ENCODE measurements at places on chromosomes 5 and 9.

DNA sequence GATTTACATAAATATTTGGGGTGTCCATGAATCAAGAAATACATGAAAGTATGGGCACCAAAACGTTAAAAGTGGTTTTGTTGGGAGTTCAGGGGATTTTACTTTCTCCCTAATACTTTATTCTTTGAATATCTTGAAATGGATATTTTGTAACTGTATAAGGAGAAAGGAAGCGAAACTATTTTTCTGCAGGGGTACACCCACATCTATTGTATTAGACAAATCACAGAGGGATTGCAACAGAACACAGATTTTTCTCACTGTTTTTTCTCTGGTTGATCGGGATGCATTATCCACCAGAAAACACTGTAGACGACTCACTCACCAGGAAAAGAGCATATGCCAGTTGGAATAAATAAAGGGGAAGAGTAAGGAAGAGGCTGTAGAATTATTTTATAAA is 1.2 kb upstream of the RABGAP1 start:
- no peak for DNase-seq

- DNase-seq, result no peak
These were observed 2.6 kb downstream of the CLPTM1L start for GRCh38 chr5:1342268-1342667.

- no peak for DNase-seq
These were observed 811.2 kb downstream of the BRINP1 start for GRCh38 chr9:118558026-118558425.

GRCh38 chr5:108339220-108339619 is 42.7 kb downstream of the FBXL17 start:
- DNase-seq, result no peak

DNA sequence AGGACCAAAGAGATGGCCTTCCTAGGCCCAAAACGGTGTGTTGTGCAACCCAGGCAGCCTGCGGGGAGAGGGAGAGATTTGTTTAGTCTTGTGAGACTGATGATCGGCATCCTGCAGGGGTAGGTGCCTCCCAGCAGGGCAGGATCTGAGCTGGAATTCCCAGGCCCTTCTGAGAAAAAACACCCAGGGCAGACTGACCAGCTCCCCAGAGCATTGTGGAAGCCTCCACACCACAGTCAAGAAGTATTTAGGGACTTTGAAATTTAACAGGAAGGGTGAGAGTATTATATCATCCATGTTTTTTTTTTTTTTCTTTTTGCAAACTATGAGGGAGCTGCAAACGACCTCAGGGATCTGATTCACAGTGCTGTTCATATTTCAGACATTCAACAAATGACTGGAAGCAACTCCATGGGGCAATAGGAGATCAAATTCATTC is 104.5 kb upstream of the LHFPL2 start:
- no peak for DNase-seq

DNA sequence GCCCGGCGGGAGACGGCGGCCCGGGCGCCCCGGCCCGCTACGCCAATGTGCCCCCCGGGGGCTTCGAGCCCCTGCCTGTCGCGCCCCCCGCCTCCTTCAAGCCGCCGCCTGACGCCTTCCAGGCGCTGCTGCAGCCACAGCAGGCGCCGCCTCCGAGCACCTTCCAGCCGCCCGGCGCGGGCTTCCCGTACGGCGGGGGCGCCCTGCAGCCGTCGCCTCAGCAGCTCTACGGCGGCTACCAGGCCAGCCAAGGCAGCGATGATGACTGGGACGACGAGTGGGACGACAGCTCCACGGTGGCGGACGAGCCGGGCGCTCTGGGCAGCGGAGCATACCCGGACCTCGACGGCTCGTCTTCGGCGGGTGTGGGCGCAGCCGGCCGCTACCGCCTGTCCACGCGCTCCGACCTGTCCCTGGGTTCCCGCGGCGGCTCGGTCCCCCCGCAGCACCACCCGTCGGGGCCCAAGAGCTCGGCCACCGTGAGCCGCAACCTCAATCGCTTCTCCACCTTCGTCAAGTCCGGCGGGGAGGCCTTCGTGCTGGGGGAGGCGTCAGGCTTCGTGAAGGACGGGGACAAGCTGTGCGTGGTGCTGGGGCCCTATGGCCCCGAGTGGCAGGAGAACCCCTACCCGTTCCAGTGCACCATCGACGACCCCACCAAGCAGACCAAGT is 723 bp downstream of the SNX18 start:
- no peak for DNase-seq

- DNase-seq, result no peak
These were observed 87.3 kb downstream of the NTNG2 start for GRCh38 chr9:132249123-132249522.

DNA sequence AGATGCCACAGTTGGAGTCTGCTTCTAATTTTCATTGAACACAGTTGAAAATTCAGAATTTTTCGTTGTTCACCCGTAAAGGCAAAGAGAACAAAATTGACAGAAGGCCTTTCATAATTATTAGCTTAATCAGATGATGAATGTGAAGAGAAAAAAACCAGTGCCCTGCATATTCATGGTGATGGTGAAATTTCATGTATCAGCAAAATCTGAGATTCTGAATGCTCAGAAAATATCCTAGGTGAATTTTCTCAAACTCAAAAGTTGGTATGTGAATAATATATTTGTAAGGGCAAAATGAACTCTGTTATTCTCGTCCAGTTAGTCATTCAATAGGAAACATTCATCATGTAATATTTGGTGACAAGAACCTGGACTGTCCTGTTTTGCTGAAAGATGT is 135.9 kb upstream of the DHFR start:
- no peak for DNase-seq

DNA sequence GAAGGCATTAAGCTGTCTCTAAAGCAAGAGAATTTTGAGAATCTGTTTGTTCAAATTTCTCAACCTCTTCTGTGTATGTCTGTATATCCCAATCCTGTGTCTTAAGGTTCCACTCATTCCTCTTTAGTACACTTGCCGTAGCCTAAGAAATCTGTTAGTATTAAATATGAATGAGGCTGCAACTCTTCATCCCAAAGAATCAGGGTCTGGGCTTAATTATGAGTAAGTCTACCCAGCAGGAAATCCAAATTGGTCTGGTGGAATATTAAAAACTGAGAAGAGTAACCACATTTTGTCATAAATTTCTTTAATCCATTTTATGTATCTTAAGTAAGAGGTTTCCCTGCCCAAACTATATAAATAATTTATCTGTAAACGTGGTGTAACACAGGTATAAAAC is 1171.2 kb downstream of the CDH12 start:
- DNase-seq, result no peak

DNA sequence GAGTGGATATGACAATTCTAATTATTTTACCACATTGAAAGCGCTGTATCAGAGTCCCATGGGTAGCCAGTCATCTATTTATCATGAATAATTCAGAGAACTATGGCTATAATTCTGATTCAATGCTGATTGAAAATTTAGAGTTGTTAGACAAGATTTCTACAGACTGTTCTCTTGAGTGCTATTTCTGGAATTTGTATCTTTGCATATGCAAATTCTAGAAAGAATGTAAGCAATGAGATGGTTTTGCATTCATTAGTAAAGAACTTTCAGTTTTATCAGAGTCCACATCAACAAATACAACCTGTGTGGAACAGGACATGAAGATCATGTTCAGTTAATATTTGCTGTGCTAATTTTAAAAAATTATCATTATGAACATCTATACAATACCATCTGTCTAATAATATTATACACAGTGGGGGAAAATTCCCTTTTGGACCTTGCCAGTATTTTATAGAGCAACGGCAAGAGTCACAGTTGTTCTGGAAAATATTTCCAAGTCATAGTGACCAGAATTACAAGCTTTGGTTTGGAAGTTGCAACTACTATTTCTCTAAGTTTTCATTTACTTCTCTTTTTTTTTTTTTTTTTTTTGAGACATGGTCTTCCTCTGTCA is 372.7 kb upstream of the PTGER4 start:
- DNase-seq, result no peak

DNA sequence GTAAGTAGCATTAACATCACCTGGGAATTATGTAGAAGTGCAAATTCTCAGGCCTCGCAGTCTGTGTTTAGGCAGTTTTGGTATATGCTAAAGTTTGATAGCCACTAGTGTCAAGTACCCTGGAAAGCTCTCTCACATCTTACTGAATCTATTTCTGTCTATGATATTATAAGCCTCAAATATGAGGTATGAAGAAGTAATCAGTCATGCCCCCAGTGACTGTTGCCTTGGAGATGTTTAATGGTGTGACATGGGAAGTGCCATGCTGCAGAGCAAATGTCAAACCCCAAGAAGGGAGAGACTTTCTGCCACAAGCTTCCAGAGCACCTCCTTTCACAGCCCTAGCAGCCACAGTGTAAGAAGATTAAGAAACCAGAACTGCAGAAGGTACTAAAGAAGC is 9.8 kb upstream of the PDE8B start:
- no peak for DNase-seq

DNA sequence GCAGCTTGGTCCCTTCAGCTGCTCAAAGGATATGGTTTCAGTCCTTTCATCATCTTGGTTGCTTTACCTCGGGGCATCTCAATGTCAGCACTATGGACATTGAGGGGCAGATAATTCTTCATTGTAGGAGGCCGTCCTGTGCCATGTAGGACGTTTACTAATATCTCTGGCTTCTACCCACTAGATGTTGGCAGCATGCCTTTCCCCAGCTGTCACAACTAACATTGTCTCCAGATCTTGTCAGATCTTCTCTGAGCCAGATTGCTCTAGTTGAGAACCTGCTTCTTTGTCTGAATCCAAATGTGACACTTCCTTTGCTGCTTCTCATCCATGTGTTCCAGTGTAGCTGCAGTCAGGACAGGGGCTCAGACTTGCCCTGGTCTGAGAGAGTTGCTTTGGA is 10.3 kb downstream of the PTPA start:
- DNase-seq, result no peak

- no peak for DNase-seq
These were observed 23.1 kb downstream of the NIM1K start for GRCh38 chr5:43215073-43215631.

GRCh38 chr9:99234618-99235017 is 12.5 kb downstream of the SEC61B start:
- DNase-seq, result no peak

DNA sequence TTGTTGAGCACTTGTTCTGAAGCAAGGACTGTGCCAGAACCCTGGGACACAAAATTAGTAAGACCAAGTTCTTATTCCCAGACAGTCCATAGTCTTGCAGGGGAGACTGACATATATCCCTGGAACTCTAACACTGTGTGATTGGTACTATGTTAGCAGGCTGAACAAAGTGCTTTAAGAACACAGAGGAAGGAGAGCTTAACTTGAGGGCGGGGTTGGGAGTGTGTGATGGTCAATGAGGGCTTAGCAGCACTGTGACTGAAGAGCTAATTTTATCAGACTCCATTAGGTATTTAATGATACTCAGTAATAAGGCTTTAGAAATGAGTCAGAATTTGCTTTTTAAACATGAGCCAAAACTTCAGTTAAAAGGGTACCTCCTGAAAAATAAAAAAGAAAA is 14.9 kb upstream of the SPATA24 start:
- no peak for DNase-seq
